Fibroblast of gingiva (primary cell): ENCODE measurements at places on chromosomes 16 and 17.

DNA sequence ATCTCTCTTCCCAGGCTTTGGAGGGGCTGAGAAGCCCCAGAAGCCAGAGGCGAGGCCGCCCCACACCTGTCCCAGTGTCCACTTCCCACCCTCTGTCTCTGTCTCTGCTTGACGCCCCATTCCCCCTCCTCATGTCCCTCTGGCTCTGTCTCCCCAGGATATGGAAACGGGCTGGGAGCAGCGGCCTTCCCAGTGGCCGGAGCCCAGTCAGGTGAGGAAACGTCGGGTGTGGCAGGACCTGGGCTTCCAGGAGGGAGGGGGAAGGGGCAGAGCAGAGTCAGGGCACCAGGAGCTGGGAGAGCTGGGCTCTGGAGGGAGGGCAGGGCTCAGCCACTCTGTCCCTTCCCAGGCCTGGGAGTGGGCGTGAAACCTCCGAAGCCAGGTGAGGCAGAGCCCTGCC is 10.6 kb upstream of the PKMYT1 start:
- DNase-seq, result no peak

DNA sequence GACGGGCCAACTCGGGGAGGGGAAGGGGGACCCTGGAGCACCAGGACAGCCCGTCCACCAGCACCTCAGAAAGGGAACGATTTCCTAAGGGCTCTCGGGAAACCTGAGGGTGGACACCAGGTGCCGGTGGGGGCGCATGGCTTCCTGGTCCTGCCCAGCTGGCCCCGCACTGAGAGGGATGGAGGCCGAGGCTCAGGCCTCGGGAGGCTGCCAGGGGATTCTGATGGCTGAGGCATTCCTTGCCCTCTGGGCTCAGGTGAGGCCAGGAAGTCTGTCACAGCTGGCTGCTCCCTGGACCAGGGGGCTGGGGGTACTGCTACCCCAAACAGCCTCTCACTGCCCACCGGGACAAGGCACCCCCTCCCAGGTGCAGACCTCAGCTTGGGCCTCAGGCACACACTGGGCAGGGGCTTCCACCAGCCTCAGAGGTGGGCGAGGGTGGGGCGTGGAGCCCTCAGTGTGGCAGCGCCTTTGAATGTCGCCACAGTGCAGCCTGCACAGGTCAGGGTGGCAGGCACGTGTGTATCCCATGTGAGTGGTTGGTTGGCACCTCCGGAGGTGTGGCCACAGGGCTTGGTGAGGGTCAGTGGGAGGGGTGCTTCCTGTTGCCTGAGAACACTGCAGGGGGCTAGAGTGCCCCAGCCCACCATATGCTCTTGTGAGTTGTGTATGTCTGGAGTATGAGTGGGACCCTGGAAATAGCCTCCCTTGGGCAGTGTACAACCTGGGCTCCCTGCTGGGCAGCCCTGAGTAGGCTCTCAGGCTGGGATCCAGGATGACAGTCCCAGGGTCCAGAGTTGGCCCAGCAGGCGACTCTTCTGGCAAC is 3.9 kb upstream of the FSCN2 start:
- DNase-seq, result no peak

DNA sequence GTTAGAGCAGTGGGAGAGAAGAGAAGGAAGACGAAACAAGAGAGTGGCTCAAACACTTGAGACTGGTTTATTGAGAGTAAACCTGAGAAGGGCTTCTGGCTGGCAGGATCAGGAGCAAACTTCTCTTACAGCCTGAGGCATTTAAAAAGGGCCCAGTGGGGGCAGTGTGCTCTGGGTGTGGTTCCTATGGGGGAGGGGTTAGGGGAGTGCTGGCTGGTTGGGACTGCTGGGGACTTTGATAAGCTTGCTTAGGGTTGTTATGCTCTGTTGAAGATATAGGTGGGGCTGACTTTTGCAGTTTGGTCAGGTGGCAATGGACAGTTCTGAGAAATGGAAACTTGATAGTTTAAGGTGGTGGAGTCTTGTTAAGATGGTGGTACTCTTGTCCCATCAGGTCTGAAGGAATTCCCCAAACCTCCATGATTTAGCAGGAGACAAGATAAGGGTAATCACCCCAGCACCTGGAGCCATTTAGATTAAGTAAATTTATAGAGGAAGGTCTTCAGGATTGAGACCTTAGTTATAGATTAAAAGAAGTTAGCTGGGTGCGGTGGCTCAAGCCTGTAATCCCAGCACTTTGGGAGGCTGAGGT is 79.3 kb downstream of the EMP2 start:
- no peak for DNase-seq

- peak; percentile 62 for DNase-seq
These were observed 47.8 kb downstream of the BMERB1 start for GRCh38 chr16:15482068-15482747.

- no peak for DNase-seq
These were observed 155.3 kb downstream of the CYB561 start for GRCh38 chr17:63290784-63291183.

- no peak for DNase-seq
These were observed 1.9 kb downstream of the GIT1 start for GRCh38 chr17:29587591-29587990.

DNA sequence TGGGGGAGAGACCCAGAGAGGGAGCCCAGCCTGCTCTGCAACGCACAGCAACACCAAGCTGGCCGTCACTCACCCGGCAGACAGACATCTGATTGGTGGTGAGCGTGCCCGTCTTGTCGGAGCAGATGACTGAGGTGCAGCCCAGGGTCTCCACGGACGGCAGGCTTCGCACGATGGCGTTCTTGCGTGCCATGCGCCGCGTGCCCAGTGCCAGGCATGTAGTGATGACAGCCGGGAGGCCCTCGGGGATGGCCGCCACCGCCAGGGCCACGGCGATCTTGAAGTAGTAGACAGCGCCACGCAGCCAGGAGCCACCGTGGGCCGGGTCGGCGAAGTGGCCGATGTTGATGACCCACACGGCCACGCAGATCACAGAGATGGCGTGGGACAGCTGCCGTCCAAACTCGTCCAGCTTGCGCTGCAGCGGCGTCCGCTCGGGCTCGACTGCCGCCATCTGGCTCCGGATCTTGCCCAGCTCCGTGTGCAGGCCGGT is 16.9 kb downstream of the ATP2A3 start:
- DNase-seq, result no peak
